CD8-positive, alpha-beta memory T cell (primary cell): ENCODE measurements at places on chromosomes 7 and 10. TPM values are rescaled to one million over a fixed set of nuclear protein-coding genes. Genes with fewer than 3 reads are reported as not detected.

- DNase-seq = no peak
- no peaks in the 10 kb centered on the region for H3K4me1 ChIP-seq
- H3K4me3 ChIP-seq = no peak overlapping the region
- no peaks in the 10 kb centered on the region for H3K36me3 ChIP-seq
- no peaks in the 10 kb centered on the region for H3K27me3 ChIP-seq
- H3K27ac ChIP-seq = no peak overlapping the region
Observed at GRCh38 chr7:85469446-85470010, 282.7 kb upstream of the SEMA3D start.

DNA sequence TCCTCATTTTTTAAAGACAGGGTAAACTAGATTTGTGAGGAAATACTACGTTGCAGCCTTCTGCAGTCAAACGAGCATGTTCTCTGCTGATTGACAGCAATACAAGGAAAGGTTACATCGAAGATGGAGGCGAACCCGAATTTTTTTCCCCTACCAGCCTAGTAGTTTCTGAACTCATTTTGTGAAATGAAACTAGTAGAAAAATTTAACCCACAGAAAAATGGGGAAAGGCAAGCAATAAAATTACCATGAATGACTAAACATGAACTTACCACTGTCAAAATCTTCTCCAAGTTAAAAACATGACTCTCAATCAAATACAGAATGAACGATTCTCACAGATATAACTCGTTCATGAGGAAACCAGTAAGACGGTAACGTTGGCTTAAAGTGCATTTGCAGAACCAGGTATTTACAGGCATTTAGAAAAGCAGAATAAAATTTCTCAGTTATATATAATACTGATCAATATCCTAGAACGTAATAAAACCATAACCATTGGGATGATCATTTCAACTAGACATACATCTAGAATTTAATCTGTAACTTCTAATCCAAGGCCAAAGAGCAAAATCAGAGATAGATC lies 73.9 kb downstream of the CELF2 start:
- no peak for DNase-seq
- H3K27ac ChIP-seq = no peak overlapping the region
- H3K36me3 ChIP-seq = no peaks in the 10 kb centered on the region
- no peak overlapping the region for H3K4me3 ChIP-seq

- H3K27me3 ChIP-seq = no peaks in the 10 kb centered on the region
- H3K36me3 ChIP-seq = no peaks in the 10 kb centered on the region
- no peak overlapping the region for H3K4me3 ChIP-seq
Observed at GRCh38 chr7:43482679-43483252, 100.1 kb upstream of the STK17A start.

DNA sequence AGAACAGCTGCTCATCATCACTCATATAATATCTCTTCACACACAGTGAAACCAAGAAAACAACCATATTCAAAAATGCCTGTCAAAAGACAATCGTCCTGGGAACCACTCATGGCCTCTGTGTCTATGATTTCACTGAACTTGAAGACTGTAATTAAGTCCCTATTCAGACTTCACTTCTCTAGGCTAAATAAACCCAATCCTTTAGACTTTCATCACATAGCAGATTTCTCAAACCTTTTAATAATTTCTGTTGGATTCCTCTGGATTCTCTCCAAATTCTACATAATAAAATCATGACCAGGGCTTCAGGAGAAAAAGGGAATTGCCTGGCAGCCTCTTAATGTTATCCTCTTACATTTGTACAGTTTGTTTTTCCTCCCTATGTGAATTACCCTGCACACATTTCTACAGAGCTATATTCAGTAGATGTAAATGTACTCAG lies 201.1 kb downstream of the LRRN3 start:
- H3K4me3 ChIP-seq = no peak overlapping the region
- no peaks in the 10 kb centered on the region for H3K4me1 ChIP-seq
- no peaks in the 10 kb centered on the region for H3K36me3 ChIP-seq
- no peak for DNase-seq

The VAX1 gene
- not detected for total RNA-seq

DNA sequence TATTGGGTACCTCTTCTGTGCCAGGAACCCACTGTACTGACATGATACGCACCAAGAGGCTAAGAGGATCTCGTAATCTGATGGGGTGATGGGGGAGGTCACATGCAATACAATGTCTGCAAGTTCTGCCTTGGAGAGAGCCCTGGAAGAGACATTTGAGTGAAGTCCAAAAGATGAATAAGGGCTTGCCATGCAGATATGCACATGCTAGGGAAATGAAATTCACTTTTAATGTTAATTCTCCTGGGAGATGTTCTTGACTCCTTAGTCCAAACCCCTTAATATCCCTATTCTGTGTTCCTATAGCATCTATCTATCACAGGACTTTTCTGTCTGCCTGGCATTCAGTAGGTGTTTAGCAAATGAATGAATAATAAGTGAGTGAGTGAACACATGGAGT lies 54.0 kb upstream of the GLCCI1 start:
- no peak overlapping the region for H3K27ac ChIP-seq
- H3K4me1 ChIP-seq = no peaks in the 10 kb centered on the region
- DNase-seq = no peak
- H3K36me3 ChIP-seq = no peaks in the 10 kb centered on the region

DNA sequence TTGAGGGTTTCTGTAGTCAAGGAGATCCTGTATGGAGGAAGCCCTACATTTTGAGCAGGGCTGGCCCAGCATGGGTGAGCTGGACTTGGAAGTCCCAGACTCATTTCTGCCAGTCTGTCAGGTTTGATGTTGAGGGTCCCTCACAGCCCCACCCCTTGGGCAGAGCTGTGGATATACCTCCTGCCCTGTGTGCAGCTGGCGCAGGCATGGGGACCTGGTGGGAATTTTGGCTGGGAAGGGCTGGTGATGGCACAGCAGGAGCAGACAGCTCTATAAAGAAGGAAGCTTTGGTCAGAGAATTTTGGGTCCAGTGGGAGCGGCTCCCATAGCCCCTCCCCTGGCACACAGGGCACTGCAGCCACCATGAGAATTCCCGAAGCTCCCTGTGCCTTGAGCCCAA lies 482.6 kb downstream of the RPS24 start:
- peaks cover 2% of the 10 kb centered on the region for H3K4me1 ChIP-seq
- no peak overlapping the region for H3K4me3 ChIP-seq
- no peaks in the 10 kb centered on the region for H3K27me3 ChIP-seq
- no peak for DNase-seq
- no peaks in the 10 kb centered on the region for H3K36me3 ChIP-seq
- no peak overlapping the region for H3K27ac ChIP-seq

- peaks cover 48% of the 10 kb centered on the region for H3K4me1 ChIP-seq
- H3K36me3 ChIP-seq = no peaks in the 10 kb centered on the region
- H3K27me3 ChIP-seq = no peaks in the 10 kb centered on the region
- no peak for DNase-seq
- H3K27ac ChIP-seq = no peak overlapping the region
Observed at GRCh38 chr7:151006590-151007300, 15.9 kb downstream of the NOS3 start.

- H3K27ac ChIP-seq = no peak overlapping the region
- no peaks in the 10 kb centered on the region for H3K4me1 ChIP-seq
- no peak overlapping the region for H3K4me3 ChIP-seq
- H3K36me3 ChIP-seq = no peaks in the 10 kb centered on the region
Observed at GRCh38 chr10:47414227-47414592, 30.1 kb upstream of the ZNF488 start.

GRCh38 chr7:5702876-5703571 lies 78.4 kb downstream of the RNF216 start:
- no peak overlapping the region for H3K4me3 ChIP-seq
- no peaks in the 10 kb centered on the region for H3K27me3 ChIP-seq
- peaks cover 6% of the 10 kb centered on the region for H3K36me3 ChIP-seq
- H3K27ac ChIP-seq = no peak overlapping the region

The ZNF425 gene
- total RNA-seq = 1.8 TPM

DNA sequence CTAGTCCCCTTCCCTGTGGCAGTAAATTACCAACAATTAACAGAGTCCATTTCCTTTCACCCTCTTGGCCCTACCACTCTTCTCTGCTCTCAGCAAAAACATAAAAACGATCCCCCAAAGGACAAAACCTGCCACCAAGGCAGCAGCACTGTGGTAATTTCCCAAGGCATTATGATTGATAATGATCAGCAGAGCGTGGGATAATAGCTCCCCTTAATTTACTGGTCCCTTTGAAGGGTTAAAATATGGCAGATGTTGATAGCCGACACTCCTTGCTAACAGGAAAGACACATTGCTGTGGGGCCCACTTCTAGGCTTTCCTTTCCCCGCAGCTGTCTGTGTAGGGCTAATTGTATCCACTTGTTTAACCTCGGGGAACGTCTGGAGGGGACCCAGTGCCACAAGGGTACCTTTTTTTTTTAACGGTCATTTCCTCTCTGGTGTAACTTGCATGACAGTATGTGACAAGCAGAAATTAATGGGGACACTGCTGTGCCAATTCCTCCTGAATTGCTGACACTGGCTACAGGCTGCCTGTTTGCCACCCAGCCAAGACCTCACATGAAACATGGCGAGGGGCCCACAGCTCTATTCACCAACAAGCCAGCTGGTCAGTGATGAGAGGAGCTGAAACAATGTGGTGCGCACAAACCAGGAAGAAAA lies 81.3 kb downstream of the CDK6 start:
- no peak for DNase-seq
- no peak overlapping the region for H3K4me3 ChIP-seq
- H3K27me3 ChIP-seq = no peaks in the 10 kb centered on the region
- H3K36me3 ChIP-seq = no peaks in the 10 kb centered on the region
- no peaks in the 10 kb centered on the region for H3K4me1 ChIP-seq

DNA sequence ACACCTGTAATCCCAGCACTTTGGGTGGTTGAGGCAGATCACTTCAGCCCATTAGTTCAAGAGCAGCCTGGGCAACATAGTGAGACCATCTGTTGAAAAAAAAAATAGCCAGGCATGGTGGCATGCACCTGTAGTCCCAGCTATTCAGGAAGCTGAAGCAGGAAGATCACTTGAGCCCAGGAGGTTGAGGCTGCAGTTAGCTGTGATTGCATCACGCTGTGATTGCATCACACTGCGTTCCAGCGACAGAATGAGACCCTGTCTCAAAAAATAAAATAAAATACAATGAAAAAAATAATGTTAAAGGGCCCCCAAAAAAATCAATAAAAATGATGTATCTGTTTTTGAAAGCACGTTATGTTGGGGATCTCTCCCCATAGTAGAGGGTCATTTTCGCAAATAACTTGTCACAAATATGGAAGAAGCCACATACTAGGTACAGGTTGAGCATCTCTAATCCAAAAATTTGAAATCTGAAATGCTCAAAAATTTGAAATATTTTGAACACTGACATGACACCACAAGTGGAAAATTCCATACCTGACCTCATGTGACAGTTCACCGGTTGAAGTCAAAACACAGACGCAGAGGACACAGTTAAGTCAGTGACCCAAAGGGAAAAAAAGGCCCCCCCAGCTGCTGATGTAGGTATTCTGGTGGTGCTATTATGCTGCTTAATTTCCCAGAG lies 9.5 kb downstream of the CISD1 start:
- H3K4me3 ChIP-seq = no peak overlapping the region
- DNase-seq = no peak
- H3K4me1 ChIP-seq = no peaks in the 10 kb centered on the region
- no peak overlapping the region for H3K27ac ChIP-seq
- H3K36me3 ChIP-seq = no peaks in the 10 kb centered on the region
